ENCODE measurements at places on chromosomes 3 and 15.

GRCh38 chr15:63324770-63325169 is 47.4 kb downstream of the APH1B start:
- no peak for DNase-seq

GRCh38 chr3:13517253-13517977 is 31.5 kb upstream of the FBLN2 start:
- DNase-seq, result peak; percentile 61

- DNase-seq, result no peak
Measured at GRCh38 chr3:154844863-154845262, 235.3 kb upstream of the MME start.

DNA sequence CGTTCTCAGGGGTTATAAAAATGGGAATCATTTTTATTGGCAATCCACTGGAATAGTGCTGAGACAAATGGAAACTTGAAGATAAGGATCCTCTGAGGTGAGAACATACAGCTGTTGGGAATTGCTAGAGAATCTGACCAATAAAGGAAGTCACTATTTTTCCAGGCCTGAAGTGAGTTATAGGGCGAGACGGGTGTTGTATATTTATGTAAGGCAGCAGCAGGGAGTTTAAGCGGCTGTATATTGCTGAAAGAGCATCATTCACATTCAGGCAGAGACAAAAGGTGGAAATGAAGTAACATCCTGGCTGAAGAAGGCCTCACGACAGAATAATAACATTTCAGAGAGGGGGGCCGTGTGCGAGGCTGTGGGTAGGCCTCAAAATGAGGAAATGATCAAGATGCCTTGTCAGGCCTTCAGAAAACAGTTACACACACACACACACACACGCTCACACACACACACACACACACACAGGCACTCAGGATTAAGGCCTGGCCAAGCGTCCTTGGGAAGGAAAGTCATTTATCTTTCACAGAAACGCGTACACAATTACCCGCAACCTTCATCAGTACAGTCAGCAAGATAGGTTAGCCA is 964.9 kb upstream of the NR2F2 start:
- no peak for DNase-seq

- no peak for DNase-seq
Measured at GRCh38 chr3:66498687-66499621, 1.9 kb downstream of the LRIG1 start.

DNA sequence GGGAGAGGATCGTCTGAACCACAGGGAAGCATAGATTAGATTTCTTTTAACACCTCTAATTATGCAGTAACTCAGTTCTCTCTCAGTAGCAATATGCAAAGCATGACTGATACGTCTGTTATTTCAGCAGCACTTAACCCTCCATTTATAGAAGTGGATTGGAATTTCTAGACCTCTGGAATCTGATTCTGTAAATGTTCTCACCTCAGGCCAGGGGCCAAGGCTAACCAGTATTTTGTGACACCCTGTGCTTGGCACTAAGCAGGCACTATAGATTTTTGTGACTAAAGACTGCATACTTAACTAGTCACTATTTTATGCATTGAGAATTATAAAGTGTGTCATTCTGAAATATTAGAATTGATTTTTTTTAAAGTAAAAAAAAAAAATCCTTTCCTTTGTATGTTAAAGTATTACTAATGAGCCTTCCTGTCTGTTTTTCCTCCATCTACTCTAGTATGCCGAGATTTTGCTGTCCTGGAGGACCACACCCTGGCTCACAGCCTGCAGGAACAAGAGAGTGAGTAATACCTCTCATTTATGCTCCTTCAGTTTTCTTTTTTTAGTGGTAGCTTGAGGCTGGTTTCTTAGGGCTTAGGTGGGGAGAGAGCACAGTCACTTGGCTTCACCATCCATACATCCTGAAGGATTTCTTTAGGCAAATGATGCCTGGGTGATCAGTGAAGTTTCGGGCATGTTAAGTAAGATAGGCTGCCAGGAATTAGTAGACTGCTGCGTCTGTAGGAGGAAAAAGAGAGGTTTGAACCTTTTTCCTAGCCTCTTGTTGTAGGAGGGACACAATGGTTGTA is 26.5 kb upstream of the UTS2B start:
- DNase-seq, result no peak

- DNase-seq, result no peak
Measured at GRCh38 chr15:83305704-83306291, 21.3 kb upstream of the BNC1 start.

- DNase-seq, result no peak
Measured at GRCh38 chr3:89138048-89138447, 30.6 kb downstream of the EPHA3 start.

GRCh38 chr3:166472015-166472414 is 634.8 kb upstream of the BCHE start:
- DNase-seq, result no peak

- no peak for DNase-seq
Measured at GRCh38 chr3:124318014-124318413, 326.1 kb upstream of the ROPN1 start.

DNA sequence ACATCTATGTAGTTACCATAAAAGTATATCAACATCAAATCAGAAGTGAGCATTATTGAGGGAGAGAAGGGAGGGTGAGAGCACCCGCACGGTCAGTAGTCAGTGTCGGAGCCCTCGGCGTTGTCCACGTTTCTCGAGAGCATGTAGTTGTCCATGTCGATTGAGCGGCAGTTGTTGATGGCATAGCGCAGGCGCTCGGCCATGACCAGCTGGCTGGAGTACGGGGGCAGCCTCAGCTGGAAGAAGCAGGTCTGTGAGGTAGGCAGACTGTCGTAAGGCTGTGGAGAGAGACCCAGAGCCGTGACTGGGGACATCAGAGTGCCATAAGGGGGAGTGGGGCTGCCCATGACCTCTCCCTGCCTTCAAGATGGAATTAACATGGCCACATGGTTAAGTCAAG is 11.8 kb downstream of the FBXL22 start:
- no peak for DNase-seq

GRCh38 chr15:45048794-45049631 is 26.0 kb downstream of the SORD start:
- DNase-seq, result no peak

- DNase-seq, result no peak
Measured at GRCh38 chr15:66186049-66186825, 67.3 kb downstream of the MEGF11 start.

DNA sequence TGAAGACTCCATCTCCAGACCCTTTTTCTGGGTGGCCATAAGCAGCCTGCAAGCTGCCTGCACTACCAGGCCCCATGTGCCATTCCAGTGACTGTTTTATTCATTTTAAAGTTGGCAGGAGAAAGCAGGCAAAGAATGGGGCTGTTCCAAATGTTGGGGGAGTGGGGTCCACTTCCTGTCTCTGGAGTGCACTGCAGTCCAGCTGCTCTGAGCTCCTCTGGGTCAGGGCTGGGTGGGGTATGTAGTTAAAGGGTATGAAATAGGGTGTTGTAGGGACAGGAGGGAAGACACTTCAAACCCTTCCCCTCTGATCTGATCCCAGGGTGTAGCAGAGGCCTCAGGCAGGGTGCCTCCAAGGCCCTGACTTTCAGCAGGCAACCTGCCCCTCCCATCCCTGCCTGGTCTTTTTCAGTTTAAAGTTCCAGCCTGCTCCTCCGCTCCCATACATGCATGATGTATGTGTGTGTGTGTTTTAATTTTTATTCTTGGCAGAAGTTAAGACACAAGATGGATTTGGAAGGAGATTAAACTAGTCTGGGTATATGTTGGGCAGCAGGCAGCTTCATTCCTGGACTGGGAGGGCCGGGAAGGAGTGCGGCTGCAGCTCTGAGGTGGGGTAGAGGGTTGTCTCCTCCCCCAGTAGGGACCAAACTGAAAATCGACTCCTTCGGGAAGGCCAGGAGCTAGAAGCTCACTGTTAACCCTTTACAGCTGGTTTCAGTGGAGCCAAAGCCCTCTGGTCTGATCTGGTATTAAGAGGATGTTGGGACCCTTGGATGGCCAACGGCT is 17.3 kb downstream of the BOC start:
- DNase-seq, result no peak

DNA sequence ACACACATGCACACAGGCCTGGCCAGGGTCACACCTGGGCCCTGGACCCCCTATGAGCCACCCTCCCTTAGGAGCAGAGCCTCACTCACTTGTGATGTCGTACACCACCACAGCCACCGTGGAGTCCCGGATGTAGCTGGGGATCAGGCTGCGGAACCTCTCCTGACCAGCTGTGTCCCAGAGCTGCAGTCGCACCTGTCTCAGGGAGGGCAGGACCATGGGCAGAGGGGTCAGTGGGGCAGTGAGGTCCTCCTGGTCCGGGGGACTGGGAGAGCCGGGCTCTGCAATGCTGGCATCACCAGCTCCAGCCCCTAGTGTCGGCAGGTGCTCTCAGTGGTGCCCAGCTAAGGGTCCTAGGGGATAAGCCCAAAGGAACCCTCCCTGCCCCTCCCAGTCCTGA is 35.6 kb downstream of the SRPRB start:
- DNase-seq, result no peak

DNA sequence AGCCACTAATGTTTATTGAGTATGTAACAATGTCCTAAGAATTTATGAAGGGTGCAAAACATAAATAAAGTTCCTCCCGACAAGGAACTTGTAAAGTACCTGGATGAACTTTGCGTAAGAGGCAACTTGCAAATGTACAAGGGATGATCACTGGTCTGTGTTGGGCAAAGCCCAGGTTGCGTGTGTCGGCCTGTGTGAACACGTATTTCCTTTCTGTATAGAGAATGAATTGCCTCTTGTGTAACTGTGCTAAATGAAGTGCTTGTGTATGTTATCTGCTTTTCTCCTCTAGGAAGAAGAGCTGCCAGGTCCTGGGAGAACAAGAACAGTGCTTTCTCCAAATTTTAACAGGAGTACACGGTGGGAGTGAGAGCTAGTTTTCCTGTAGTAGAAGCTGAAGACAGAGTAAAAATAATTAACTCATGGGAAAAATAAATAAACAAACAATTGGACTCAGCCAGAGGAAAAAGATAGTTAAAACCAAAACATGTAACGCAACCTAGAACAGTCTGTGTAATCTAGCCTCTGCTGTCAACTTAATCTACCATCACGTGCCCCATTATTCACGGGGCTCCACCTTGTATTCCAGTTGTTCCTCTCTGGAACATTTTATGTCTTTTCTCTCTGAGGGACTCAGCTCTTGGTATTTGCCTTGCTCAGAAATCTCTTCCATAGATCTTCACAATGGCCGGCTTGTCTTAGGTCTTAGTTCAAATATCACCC is 83.7 kb upstream of the RASGRP1 start:
- no peak for DNase-seq

- no peak for DNase-seq
Measured at GRCh38 chr15:69393831-69394491, 20.2 kb upstream of the KIF23 start.

DNA sequence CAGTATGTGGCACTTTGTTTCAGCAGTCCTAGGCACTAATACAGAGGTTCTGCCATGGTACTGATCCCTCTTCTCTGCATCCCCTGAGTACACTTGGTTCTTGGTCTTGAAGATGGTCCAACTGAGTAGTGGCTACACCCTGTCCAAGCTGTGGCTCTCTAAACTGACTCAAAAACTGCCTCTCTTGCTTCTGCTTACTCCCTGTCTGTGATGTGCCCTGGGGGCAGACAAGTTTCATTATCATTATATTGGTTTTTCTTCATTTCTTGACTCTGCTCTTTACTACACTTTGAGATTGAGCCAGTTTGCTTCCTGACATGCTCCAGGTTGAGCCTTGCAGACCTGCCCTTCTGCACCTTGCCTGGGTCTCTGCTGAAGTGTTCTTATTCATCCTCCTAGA is 18.9 kb upstream of the ST3GAL6 start:
- no peak for DNase-seq

- DNase-seq, result no peak
Measured at GRCh38 chr15:95168951-95169431, 937.6 kb downstream of the MCTP2 start.

- no peak for DNase-seq
Measured at GRCh38 chr3:152261329-152261728, 7.4 kb upstream of the MBNL1 start.

DNA sequence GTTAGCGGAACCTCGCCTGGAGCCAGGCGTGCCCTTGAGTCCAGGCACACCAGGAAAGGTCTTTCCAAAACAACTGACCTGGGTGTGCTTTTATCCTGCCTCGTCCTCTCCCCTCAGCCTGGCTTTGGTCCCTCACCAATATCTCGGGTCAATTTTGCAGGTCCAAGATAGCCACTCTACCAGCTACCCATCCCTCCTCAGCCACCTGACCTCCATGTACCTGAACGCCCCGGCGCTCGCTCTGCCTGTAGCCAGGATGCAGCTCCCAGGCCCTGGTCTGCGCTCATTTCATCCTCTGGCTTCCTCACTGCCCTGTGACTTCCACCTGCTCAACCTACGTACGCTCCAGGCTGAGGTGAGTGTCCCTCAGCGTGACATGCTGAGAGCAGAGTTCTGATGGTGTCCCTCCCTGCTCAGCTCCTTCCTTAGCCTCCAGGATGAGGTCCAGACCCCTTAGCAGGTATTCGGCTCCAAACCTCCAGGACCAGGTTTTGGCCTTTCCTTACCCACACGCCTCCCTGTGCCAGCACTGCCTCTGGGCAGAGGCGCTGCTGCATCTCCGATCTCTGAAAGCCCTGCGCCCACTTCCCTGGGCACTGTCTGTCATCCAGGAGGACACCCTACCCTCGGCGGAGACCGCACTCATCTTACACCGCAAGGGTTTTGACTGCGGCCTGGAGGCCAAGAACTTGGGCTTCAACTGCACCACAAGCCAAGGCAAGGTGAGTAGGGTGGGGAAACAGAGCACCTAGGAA is 14.1 kb downstream of the HDDC3 start:
- no peak for DNase-seq

DNA sequence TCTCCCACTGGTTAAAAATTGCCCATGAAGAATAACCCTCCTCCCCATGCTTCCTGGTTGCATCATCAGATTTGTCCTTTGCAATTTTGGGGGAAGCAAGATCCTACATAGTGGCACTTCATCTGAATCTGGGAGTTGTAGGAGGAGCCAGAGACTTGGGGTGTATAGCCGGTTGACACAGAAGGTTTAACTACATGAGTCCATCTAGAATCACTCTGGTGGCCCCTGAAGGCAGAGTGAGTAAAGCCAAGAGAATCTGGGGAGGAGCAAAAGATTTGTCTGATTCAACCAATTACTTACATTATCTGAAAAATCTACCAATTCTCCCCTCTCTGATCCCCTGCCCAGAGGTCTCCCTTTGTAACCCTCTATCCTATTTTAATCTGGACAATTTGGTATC is 50.1 kb downstream of the SYN2 start:
- DNase-seq, result no peak

DNA sequence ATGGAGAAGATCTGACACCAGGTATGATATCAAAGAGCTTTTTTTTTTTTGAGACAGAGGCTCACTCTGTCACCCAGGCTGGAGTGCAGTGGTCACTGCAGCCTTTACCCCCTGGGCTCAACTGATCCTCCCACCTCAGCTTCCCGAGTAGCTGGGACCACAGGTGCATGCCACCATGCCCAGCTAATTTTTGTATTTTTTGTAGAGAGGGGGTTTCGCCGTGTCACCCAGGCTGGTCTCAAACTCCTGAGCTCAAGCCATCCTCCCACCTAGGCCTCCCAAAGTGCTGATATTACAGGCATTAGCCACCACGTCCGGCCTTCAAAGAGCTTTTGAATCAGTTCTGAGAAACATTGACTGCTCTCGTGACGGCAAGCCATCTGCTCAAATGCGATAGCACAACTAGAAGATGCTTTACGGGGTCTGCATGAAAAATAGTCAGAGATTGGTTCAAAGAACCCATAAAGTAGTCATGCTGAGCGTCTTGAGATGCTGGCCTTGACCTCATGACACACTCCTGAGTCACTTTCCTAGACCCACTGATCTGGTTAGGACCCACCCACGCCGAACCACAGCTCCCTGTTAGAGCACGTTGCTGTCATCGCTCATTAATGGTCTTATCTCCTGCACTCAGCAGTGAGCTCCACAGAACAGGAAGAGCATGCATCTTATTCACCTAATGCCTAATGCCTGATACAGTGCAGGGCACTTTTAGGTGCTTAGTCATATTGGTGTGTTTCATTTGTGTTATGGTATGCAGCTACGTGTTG is 57.0 kb upstream of the NR2F2 start:
- DNase-seq, result peak; percentile 47

Data from ureter (tissue), 1 donor.